Activated T-cell treated with anti-CD3 and anti-CD28 coated beads, Interleukin-2, amount 50 U/mL, for 72 hours (primary cell): ENCODE measurements at places on chromosomes 1 and 21. TPM values are rescaled to one million over a fixed set of nuclear protein-coding genes. Genes with fewer than 3 reads are reported as not detected.

Gene C4BPB
- 7.4 TPM for total RNA-seq

Gene ETV3L
- total RNA-seq, result not detected

Gene PRR9
- not detected for total RNA-seq

Gene SLAMF9
- total RNA-seq, result not detected

DNA sequence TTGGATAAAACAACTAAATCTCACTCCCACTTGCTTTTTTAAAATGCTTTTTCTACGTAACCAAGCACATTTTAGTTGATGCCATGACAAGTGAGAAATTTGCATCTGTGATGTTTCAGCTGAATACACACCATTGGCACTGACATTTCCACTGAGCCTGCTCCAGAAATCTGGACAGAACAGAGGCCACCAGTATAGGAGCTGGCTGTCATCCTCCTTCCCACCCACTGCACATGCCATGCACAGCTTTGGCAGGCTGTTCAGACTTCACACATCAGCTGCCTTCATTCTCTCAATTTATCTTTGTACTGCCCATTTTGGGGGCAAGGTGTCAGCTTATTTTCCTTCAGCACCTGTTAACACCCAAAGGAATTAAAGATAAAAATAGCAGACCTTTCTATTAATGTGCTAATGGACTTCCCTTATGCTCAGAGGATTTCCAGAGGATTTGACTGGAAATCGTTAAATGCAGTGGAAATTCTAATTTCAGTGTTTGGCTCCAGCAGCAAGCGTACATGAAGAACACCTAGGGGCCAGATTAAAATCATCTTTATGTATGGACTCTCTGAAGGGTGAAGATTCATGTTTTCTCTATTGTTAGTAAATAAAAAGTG is 12.9 kb upstream of the PODN start:
- H3K36me3 ChIP-seq, result peaks cover 8% of the 10 kb centered on the region
- no peak overlapping the region for H3K27ac ChIP-seq
- H3K4me1 ChIP-seq, result peaks cover 12% of the 10 kb centered on the region
- no peak for DNase-seq

- H3K4me1 ChIP-seq, result no peaks in the 10 kb centered on the region
- H3K27ac ChIP-seq, result no peak overlapping the region
- DNase-seq, result no peak
- no peaks in the 10 kb centered on the region for H3K36me3 ChIP-seq
- no peak overlapping the region for H3K4me3 ChIP-seq
- H3K27me3 ChIP-seq, result no peaks in the 10 kb centered on the region
Observed at GRCh38 chr1:205030241-205030640, 12.8 kb upstream of the CNTN2 start.

- H3K36me3 ChIP-seq, result no peaks in the 10 kb centered on the region
- no peak overlapping the region for H3K4me3 ChIP-seq
- no peak for DNase-seq
- no peak overlapping the region for H3K27ac ChIP-seq
Observed at GRCh38 chr1:192826791-192827546, 18.1 kb downstream of the RGS2 start.

DNA sequence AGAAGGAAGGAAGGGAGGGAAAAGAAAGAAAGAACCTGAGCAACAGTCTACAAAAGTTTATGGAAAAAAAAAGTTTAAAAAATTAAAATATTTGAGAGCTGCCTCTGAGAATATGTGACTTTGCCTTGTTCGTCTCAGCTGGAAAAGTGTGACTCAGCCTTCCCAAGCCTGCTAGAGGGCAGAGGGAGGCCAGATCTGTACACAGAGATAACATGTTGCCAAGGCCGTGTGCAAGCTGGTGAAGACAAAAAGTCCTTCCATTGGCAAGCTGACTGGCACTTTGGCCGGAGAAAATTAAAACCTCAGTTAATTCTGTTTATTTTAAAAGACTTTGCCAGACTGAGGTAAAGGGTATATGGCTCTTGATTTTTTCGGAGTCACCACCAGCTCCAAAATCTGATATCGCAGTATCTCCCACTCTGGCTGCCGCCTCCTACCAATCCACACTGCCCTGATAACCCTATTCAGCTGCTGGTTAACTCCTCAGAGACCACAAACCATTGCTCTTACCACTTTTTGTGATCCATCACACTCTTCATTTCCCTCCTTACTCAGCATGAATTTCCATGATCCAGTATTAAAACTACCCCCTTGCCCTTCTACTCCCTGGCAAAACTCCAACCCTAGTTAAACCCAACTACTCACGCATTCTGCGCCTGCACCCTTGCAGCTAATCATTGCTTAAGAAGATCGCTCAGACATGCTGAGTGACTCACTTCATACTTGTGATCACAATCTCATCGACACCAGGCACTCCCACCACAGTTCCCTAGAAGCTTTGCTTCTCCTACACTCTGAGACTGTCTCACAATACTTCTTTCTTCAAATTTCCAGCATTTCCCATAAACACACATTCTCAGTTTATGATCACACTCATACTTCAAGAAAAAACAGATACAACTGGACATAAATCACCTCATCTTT is 5.7 kb upstream of the PPP1R15B start:
- no peaks in the 10 kb centered on the region for H3K27me3 ChIP-seq
- peak overlapping the region; percentile 21 for H3K27ac ChIP-seq
- peak; percentile 51 for DNase-seq
- H3K36me3 ChIP-seq, result no peaks in the 10 kb centered on the region

DNA sequence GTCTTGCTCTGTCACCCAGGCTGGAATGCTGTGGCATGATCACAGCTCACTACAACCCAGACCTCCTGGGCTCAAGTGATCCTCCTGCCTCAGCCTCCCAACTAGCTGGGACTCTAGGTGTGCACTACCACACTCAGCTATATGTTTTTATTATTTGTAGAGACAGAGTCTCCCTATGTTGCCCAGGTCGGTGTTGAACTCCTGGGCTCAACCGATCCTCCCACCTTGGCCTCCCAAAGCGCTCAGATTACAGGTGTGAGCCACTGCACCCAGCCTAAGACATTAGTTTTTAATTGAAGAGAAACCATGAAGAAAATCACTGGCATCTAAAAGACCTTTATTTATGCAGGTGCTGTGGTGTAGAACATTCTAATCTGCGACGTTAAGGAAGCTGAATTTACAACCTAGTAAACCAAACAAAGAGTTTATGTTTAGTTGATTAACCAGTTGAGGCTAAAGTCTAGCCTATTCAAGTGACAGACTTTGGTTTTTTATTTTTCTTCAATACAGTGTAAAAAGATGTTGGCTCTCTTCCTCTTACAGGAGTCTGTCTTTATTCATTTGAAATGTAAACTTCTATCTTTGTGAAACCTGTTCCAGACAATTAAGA is 52.5 kb upstream of the NBL1 start:
- H3K27ac ChIP-seq, result no peak overlapping the region
- no peak for DNase-seq
- H3K36me3 ChIP-seq, result no peaks in the 10 kb centered on the region
- no peak overlapping the region for H3K4me3 ChIP-seq
- peaks cover 7% of the 10 kb centered on the region for H3K4me1 ChIP-seq

GRCh38 chr1:74952786-74953185 is 181.4 kb upstream of the LHX8 start:
- no peaks in the 10 kb centered on the region for H3K27me3 ChIP-seq
- H3K4me3 ChIP-seq, result no peak overlapping the region
- no peaks in the 10 kb centered on the region for H3K36me3 ChIP-seq
- DNase-seq, result no peak
- H3K4me1 ChIP-seq, result no peaks in the 10 kb centered on the region
